ENCODE measurements at places on chromosomes 2 and 18. TPM values are rescaled to one million over a fixed set of nuclear protein-coding genes. Genes with fewer than 3 reads are reported as not detected.

- H3K27me3 ChIP-seq, result no peaks in the 10 kb centered on the region
- no peak overlapping the region for H3K27ac ChIP-seq
- DNase-seq, result no peak
- H3K4me1 ChIP-seq, result no peaks in the 10 kb centered on the region
These were observed 218.1 kb upstream of the TNP1 start for GRCh38 chr2:217077831-217078407.

GRCh38 chr2:168858146-168858545 is 32.1 kb downstream of the SPC25 start:
- no peaks in the 10 kb centered on the region for H3K27me3 ChIP-seq
- no peak overlapping the region for H3K4me3 ChIP-seq
- H3K4me1 ChIP-seq, result no peaks in the 10 kb centered on the region
- H3K36me3 ChIP-seq, result no peaks in the 10 kb centered on the region

DNA sequence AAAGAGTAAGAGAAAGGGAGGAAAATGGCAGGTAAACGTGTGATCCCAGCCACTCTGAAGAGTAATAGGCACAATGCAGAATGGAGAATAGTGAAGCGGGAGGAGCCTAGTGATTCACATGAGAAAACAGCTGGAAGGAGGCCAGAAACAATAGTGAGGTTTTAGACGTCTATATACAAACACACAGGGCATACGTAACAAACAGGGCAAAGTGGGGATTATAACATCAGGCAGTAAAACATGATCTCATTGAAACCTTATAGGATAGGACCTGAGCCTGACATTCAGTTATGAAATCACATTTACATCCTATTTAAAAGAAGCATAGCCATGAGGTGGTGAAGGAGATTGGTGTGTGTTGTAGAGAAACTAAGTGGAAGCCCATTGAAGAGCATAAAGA is 33.0 kb upstream of the GATA6 start:
- no peaks in the 10 kb centered on the region for H3K4me1 ChIP-seq
- no peaks in the 10 kb centered on the region for H3K36me3 ChIP-seq
- DNase-seq, result no peak
- no peaks in the 10 kb centered on the region for H3K27me3 ChIP-seq

GRCh38 chr18:11741505-11742145 is 52.6 kb downstream of the GNAL start:
- H3K4me1 ChIP-seq, result no peaks in the 10 kb centered on the region
- no peak overlapping the region for H3K27ac ChIP-seq
- H3K36me3 ChIP-seq, result no peaks in the 10 kb centered on the region
- H3K27me3 ChIP-seq, result peaks cover 14% of the 10 kb centered on the region
- no peak overlapping the region for H3K4me3 ChIP-seq
- no peak for DNase-seq

Gene SLC19A3
- not detected for total RNA-seq

Gene ABHD1
- total RNA-seq, result 1.0 TPM
